Stimulated activated CD8-positive, alpha-beta memory T cell treated with anti-CD3 and anti-CD28 coated beads, Interleukin-15, amount 100 ng/mL, for 48 hours (primary cell): ENCODE measurements at places on chromosomes 7 and 10.

DNA sequence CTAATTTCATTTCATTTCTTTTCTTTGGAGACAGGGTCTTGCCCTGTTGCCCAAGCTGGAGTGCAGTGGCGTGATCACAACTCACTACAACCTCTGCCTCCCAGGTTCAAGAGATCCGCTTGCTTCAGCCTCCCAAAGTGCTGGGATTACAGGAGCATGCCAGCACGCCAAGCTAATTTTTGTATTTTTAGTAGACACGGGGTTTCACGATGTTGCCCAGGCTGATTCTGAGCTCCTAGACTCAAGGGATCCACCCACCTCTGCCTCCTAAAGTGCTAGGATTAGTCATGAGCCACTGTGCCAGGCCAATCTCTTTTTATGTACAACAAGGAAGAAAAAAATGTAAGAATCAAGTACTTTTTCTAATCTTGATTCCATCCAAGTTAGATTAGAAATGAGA lies 10.7 kb upstream of the KMT2E start:
- DNase-seq, result no peak

DNA sequence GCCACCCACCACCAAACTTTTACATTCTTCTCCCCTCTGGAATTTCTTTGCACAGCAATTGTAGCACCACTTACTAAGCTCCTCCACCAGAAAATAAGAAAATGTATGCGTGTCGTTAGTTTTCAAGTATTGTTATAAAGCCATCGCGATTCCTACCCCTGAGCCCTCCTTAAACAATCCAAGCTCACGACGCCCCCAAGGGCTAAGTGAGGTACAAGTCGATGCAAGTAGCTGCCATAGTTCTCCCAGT lies 1.3 kb downstream of the FRAT2 start:
- no peak for DNase-seq

DNA sequence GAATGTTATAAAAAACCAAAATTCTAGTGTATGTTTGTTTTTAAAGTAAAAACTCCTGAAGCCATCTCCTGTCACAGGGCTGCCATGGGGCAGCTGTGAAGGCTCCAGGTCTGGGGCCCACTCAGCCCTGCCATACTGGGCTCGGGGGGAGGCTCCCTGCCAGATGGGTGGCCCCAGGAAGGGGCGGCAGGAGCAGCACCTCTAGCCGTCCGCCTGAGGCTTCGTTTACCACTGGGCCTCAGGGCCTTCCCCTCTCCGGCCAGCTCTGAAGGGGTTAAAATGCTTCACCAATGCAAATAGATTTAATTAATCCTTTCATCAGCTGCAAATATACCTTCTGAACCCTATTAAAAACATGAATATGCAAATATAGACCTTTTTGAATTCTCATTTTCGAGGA lies 139.0 kb downstream of the ELFN1 start:
- DNase-seq, result no peak

GRCh38 chr10:63921908-63922467 lies 400.8 kb downstream of the REEP3 start:
- DNase-seq, result no peak

DNA sequence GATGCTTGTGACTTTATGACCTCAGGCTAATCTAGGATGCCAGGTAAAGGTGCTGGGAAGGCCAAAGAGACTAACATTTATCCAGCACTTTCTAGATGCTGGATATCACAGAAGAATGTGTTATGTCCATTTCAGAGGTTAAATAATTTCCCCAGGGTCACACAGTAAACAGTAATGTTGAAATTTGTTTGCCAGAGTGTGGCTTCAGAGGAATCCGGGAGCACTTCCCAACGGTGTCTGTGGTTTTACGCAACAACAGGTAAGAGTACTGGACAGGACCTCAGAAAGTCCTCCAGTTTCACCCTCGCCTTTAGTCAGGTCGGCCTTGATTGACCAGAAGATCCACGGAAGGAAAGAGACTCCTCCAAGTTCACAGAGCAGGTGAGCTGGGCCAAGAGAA lies 1.7 kb downstream of the SHTN1 start:
- DNase-seq, result no peak

DNA sequence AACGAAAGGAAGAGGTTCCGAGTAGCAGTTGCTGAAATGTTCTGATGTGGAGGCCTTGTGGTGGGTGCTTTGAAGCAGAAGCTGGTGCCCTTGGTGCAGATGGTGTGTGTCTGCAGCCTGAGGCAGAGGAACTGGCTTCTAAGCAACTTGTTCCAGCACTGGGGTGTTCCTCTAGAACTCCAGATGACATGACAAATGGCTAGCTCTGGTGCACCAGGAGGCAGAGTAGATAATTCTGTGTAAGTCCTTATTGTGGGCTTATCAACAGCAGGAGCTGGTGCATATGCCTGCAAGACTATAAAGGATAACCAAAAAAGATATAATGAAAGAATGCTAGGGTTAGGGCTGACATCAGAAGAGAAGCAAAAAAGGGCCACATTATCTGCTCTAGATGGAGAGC lies 76.5 kb downstream of the ARL5B start:
- no peak for DNase-seq

- DNase-seq, result no peak
Observed at GRCh38 chr10:1093696-1094095, 37.5 kb downstream of the WDR37 start.

DNA sequence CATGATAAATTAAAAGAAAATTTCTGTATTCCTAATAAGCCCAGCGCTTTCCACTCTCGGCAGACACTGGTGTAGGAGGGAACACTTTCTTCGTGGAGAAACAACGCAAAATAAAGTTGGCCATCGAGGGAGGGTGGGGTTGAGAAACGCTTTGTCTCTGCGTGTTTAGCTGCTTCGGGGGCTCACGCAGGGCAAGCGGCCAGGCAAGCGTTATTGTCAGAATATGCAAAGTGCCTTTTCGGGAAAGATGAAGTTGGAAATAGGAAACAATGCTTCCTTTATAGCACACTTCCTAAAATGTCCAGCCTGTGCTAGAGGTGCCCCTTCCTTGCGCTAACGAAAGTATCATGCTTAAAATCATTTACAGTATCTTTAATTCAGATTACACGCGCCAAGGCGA lies 1.9 kb upstream of the EBF3 start:
- DNase-seq, result no peak

DNA sequence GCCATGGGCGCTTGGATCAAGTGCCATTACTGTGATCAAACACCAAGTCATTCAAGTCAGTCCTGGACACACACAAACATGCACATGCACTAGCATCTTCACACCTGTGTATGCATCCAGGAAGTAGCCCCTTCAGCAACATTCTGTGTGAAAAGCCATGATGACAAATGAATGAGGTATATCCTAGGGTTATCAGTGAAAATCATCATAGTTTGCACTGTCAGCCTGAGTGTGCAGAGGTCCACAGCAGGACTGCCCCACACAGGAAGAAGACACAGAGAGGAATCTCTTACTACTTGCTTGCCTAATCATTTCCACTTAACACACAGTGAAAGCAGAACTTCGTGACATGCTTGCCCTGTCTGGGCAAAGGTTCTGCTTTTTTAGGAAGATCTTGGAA lies 184.0 kb upstream of the ADO start:
- DNase-seq, result no peak

- DNase-seq, result no peak
Observed at GRCh38 chr10:15202639-15203038, 34.1 kb upstream of the NMT2 start.

DNA sequence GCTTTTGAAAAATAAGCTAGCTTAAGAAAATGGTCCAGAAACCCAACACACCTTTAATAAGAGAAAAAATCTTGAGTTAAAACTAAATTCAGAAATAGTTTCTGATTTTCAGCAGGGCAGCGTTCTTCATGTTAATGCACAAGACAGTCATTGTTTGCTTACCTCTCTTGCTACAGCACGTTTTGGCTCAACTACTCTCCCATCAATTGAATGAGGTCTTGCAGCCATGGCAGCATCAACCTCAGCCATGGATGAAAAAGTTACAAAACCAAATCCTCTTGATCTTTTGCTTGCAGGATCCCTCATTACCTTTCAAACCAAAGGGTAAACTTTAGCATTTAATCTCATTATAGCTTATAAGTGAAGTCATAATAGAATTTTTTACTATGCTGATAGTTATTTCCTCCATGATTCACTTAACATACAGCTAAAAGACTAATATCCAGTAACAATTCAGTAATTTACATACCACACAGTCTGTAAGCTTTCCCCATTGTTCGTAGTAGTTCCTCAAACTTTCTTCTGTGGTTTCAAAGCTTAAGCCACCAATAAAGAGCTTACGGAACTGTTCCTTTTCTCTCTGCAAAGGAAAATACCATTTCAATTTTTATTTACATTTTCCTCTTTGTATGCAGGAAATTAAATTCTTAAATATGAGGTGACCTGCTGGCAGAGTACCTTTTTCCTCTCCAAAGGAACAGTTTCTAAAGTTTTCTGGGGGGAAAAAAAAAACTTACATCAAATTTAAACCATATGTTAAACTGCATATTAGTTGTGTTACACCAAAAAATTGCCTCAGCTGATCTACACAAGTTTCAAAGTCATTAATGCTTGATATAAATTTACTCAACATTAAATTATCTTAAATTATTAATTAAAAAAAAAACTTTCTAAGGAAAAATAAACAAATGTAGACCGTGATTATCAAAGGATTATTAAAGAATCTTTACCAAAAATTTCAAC lies 3.1 kb downstream of the HNRNPA2B1 start:
- no peak for DNase-seq

DNA sequence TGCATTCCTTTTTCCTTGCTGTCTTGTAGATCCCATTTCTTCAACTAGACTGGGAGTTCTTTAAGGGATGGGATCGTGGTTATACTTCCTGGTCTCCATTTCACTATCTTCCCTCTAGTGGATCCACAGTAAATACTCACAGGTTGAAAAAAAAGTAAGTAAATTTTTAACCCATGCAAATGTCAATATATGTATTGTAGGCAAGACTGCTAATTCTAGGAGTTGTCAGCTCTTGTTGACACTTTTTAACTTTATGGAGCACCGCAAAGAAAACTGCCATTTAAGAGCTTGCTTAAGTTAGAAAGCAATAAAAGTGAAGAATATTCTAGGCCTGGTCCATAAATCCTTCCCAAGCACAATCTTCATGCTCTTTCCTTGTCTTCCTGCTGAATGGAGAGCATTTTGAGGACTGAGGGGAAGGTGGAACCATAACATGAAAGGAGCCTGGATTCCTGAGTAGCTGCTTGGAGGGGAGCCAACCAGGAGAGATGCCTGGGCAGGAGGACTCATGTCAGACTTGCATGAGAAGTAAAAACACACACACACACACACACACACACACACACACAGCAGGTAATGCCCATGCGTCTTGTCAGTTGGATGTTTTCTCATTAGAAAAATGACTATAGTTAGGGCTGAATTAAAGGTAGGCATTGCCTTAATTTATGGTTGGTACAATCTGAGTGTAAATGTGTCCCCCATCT lies 32.2 kb downstream of the VWA2 start:
- DNase-seq, result no peak

DNA sequence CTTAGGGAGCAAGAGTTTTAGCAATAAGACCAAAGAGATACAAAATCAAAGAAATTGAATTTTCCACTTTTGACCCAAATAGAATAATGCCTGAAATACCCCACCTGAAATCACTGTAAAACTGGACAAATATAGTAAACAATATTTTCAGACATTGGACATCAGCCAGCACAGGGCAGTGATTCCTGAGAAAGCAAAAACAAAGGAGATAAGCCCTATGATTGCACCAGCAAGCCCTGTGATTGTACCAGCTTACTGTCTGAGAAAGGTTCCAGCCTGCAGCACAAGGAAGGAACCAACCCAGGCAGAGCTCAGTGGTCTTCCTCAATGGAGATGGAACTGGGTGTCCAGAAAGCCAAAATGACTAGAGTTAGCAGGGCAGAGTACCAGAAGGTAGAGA lies 10.3 kb downstream of the TMEM106B start:
- no peak for DNase-seq

DNA sequence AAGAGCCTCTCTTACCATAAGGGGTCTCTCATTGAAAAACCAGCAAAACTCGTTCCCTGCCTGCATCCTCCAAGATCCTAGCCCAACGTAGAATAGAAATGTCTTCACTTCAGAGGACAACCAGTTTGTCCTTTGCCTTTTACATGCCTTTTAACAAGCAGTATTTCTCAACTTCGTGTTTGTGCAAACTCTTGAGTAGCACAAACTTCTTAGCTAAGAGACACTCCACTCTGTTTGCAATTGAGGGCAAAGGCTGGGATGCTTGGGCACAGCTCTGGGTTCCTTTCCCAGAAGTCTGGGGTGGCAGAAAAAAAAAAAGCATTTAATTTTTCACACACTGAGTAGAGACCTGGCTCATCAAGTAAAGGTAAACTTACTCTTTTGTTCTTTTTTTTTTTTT lies 19.5 kb upstream of the KCTD7 start:
- DNase-seq, result no peak

DNA sequence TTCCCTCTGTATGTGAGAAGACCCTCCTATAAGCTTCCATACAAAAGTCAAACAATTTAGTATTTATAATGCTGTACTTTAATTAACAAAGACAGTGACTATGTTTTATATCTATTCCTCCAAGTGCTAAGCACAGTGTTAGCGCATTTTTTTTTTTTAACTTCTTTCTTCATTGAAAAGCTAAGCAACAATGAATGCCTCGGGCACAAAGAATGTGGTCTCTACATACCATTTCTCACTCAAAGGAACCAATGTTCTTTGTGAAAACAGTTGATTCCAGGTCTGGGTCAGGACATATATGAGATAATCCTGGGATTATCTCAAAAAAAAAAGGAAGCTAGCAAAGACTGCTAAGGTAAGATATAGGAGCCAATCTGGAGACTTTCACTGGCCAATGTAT lies 26.2 kb upstream of the REEP3 start:
- no peak for DNase-seq

DNA sequence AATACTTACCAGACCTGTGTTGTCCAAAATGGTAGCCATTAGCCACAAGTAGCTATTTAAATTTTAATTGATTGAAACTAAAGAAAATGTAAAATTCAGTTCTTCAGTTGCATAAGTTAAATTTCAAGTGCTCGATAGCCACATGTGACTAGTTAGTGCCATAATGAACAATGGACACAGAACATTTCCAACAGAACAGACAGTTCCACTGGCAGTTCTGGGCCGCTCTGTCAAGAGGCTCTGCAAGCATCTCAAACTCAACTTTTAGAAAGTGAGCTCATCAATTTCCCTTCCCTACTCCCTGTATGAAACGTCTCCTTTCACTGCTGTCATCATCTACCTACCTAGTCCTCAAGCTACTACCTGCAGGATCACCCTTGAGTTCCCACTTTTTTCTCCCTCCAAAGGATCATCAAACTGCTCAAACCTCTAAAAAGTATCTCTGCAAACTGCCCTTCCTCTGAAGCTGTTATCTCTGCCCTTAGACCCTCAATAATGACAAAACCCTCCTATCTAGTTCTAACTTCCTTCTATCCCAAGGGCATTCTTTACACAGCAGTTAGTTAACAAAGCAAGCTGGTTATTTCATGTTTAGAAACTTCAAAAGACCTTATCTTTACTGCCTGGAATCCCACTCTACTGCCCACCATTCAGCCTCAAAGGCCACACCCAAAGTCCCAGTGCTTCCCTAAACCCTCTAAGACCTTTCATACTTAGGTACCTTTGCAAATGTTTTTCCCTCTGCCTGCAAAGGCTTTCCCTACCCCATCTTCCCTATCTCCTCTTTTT lies 20.6 kb downstream of the SHTN1 start:
- no peak for DNase-seq
